ENCODE measurements at places on chromosomes 6 and 20.

DNA sequence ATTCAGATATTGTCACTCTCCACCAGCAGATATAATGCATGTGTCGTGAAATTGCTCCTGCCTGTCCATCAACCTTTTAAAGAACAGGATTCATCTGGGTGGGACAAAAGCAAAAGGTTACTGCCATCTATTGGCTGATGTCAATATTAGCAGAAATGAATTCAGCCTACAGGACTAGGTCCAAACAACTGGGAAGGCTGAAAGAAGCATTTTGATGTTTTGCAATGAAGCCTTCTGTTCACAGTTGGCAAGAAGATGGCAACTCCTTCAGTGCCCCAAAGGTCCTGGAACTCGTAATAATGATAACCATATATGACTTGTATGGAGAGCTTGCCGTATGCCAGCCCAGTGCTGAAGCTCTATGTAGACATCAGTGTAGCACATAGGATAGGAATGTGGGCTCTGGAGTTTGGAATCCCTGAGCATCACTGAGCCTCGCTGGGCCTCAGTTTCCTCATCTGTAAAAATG is 7.5 kb downstream of the BCAS1 start:
- peak; percentile 32 for DNase-seq

- no peak for DNase-seq
These were observed 540.2 kb downstream of the PRKN start for GRCh38 chr6:162187168-162187935.

DNA sequence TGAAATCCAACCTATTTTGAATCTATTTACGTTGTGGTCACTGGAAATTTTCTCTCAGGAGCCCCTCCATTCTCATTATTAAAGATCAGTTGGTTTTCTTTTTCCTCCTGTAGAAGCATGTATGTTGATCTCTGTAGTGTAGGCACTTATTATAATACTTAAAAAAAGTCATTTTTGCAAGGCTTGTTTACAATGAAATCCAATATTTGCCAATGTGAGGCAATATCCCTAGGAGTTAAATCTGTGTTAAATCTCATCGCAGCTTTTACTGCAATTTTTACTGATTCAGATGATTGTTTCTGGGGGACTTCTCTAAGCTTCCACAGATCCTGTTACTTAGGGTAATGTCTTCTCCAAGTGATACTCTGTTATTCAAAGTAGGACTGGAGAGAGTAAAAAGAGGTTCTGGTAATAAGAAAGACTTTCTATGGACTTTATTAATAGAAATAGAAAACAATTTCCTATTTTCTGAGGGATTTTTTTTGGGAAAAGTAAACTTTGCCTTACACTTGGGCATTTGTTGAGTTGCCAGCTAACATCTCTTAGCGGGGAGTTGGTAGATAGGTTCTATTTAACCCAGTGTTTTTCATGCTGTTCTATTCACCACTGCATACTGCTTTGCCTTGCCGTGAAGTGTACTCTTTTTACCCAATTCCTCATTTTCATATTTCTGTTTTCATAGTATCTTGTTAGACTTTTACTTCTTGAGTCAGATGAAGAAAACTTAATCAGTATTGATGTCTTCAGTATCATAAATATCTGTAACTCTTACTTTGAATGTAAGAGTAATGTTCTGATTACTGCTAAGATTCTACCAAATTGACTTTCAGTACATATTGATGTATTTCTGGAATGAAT is 48.6 kb downstream of the CDKAL1 start:
- no peak for DNase-seq

DNA sequence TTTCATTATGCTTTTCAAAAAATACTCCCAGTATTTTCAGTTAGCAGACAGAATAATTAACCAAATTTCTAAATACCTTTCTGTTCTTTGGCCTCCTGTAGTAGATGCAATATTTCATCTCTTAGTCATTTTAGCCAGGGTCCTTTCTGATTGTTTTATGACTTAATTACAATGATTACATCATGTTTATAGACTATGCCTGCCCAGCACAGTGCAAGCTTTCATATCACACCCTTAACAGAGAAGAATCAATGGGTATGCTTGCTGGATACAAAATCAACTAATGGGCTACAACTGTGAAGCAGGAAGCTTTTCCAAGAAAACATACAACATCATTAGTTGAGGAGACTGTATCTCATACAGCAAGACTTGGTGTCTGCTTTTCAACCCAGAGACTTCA is 119.8 kb upstream of the NRSN1 start:
- no peak for DNase-seq

- no peak for DNase-seq
These were observed 647.9 kb downstream of the KIF16B start for GRCh38 chr20:15925376-15925775.

- no peak for DNase-seq
These were observed 135.9 kb downstream of the AGPAT4 start for GRCh38 chr6:161137839-161138542.

DNA sequence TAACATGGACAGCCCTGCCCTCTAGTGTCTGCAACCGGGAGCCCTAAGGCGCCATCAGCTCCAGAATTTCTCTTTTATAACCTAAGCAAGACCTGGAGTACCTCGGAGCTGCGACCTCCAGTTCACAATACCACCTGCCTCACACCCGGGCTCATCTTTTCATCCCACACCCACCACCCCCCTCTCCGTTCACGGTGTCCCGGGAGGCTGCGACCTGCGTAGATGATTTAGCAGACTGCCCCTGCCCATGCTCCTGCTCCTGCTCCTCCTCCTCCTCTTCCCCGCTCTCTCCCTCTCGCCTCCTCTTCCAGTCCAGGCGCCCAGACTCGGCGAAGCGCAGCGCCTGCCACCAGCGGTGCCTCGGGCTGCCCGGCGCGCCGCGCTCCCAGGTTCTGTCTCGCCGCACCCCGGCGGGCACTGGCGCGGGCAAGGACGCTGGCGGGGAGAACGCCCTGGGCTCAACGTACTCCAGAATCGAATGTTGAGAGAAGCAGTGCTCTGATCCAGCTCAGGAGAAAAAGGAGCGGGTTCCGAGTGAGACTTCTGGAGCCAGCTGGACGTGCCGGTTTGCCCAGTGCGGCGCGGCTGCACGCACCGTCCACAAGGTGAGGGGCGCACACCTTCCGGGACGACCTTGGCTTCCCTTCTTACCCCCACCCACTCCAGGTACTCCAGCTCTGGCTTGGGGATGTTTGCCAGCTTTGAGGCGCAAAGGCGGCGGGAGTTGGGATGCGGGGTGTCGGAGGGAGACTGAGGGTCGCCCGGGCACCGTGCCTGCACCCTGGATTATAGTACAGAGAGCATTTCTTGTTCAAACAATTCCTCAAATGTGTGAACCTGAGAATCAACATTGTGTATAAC is at the start of gene HTR1E:
Gene HTR1E (plus strand): TSS at position 310 of the 861 bp plus-strand sequence. CDS start 77,807 bp downstream, outside the sequence.
- no peak for DNase-seq

DNA sequence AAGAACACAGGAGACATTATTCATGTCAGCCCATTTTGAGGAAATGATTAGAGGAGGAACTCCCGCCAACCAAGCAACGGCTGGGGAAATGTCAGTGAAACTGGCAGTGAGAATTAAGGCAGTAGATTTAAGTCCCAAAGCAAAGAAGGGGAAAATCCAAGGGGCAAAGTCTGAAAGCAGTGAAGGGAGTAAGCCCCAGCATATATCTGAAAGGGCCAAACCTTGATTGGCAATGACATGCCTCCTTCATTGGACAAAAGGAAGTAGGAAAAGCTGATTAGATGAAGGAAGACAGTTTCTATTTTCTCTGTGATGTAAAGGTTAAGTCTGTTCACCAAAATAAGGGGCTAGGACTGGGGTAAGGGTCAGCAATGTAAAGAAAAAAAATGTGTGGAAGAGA is 190.3 kb downstream of the RNF144B start:
- no peak for DNase-seq
